Hematopoietic multipotent progenitor cell treated with erythropoietin and hydrocortisone succinate and interleukin-3 and kit ligand, for 8 days (in vitro differentiated cells): ENCODE measurements at places on chromosomes 11 and 22.

GRCh38 chr11:102359372-102359771 is 12.4 kb downstream of the BIRC2 start:
- no peak for DNase-seq

DNA sequence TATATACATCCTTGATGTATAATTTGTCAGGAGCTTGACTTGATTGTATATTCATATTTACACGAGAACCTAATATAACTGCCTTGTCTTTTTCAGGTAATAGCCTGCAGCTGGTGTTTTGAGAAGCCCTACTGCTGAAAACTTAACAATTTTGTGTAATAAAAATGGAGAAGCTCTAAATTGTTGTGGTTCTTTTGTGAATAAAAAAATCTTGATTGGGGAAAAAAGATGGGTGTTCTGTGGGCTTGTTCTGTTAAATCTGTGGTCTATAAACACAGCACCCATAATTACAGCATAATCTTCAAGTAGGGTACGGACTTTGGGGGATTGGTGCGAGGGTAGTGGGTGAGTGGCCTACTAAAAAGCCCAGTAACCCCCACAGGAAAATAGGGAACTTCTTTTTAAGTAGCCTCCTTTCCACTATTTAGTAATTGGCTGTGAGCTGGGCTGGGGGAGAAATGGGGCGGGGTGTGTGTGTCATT is 7.5 kb downstream of the MALAT1 start:
- DNase-seq: peak; percentile 31

- DNase-seq: no peak
Observed at GRCh38 chr11:99268886-99269285, 248.1 kb downstream of the CNTN5 start.

DNA sequence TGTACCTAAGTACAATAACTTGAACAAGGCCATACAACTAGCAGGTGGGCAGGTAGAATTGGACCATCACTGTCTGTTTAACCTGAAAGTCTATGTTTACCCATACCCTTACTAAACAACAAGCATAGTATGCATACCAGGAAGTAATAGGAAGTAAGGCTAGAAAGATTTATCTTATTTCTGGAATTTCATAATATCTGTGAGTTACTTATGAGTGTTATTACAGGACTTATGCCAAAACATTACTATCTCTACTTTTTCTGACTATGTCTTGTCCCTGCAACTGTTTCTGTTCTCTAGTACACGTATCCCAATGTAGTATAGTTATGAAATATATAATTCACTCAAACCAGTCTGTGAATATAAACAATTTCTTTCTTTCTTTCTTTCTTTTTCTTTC is 1400.8 kb upstream of the TENM4 start:
- DNase-seq: no peak

DNA sequence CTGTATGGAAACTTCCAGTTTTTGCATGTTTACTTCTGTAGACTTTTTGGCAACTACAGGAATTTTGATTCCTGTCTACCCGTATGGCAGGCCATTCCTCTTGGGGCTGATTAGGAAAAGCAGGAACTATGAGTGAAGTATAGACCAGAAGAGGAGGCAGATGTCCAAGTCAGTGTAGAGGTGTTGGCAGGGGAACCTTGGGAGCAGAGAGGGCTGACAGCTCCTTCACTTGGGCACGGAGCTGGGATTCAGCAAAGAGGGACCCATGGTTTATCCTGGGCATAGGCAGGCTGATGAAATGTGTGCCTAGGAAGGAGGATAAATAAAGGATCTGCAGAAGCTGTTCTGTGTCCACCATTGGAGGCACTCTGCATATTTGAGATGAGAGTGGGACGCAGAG is 33.1 kb downstream of the TREH start:
- DNase-seq: no peak

DNA sequence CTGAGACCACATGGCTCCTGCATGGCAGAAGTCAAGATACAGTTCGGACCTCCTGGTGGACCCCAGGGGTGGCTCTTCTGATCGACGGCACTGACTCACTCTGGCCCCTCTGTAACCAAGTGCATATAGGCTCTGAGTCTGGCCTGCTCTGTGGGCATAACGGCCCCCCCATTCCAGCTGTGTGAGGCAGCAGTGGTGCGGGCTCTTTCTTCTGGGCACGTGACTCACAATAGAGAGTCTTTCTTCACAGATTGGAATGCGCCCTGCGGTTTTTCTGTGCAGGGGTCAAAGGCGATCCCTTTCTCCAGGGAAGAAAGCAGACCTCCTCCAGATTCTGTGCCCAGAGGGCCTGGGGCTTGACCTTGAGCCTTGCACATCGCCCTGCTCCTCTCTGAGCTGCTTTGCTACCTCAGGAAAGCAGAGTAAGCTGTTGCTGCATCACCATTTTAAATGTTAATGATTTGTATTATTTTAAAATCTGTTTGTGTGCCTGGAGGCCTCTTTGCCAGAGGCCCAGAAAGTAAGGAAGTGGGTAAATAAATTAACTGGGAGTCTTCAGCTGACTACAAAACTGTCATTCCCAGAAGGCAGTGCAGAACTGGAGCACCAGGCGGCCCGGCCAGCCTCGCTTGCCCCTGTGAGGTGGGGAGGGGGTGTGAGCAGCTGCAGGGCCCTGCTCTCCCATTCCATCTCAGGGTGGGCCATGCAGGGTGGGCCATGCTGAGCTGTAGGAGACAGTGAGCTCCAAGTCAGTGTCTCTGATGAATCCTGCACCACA is 199.0 kb downstream of the GRIK4 start:
- DNase-seq: no peak

DNA sequence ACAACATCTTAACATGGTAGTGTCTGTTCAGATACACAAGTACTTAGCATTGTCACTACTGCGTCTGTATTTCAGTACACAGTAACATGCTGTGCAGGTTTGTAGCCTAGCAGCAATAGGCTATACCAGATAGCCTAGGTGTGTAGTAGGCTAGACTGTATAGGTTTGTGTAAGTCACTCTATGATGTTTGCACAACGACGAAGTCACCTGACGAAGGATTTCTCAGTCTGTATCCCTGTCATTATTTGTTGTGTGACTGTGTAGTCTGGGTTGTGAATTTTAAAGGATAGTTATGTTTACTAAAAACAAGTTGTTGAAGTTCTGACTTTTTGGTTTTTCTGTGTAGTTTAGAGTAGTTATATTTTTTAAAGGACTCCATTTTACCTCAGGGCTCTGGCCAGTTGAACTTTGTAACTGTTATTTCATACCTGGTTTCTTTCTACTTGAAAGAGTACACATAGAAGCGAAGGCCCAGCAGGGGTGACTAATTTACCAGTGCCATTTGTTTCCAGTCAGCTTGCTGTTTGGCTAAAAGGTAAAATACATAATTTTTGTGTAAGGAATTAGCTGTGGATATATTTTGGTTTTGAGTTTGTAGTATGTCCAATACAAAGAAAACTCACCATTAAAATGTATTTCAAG is 72.3 kb downstream of the PPP6R3 start:
- DNase-seq: no peak

DNA sequence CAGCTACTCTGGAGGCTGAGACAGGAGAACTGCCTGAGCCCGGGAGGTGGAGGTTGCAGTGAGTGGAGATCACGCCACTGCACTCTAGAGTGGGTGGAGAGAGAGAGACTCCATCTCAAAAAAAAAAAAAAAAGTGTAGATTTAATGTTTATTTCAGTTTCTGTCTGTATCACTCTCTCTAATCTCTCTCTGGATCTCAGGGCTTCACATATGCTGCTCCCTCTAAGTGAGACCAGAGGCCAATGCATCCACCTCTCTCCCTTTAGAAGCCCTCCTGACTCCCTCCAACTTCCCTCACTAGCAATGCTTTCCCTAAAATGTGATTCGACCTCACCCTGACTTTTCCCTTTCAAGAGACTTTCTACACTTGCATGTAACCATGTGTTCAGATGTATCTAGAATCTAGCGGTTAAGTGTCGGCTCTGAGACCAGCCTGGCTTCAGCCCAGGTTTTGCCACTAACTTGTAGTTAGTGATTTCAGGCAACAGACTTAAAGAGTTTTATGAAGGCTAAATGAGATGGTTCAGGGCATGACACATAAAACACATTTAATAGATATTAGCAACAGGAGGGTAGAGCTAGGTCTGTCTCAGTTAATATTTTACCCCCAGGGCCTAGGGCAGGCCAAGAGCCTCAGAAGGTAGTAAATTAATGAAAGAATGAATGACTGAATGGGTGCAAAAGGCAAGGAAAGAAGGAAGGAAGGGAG is 364.3 kb downstream of the LARGE1 start:
- DNase-seq: no peak

GRCh38 chr11:37504921-37505320 is 906.9 kb upstream of the RAG2 start:
- no peak for DNase-seq

- no peak for DNase-seq
Observed at GRCh38 chr22:39478441-39478850, 21.6 kb downstream of the MGAT3 start.

DNA sequence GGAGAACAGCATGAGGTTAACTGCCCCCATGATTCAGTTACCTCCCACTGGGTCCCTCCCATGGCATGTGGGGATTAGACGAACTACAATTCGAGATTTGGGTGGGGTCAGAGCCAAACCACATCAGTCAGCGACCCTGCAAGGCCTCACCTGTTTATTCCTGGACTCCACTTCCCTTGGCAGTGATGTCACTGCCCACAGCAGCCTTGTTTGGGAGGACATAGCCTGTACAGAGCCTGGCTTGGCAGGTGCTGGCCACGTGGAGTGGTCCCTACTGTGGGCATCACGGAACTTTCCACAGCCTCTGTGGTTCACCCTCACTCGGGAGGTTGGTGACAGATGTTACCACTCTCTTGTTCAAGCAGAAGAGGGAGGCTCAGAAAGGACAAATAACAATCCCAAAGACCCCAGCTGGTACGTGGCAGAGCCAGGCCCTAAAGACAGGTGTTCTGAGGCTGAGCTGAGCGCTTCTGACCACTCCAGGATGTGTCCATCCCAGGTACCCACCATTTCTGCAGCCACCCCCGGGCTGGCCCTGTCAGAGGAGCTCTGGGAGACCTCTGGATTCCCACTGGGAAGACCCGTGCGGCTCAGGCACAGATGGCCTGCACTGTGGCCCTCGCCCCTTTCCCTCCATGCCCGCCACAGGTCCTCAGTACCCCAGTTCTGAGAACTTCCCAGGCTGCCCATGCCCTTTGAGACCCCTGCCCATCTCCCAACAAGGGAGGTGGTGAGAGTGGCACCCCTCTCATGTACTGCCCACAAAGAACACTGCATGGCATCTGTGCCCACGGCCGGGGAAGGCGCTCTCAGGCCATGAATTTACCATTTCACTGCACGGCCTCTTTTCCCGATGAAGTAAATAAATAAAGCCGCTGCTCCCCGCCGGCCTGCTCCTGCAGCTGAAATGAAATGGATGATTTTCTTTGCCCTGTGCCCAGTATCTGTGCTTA is 605.8 kb downstream of the TBC1D22A start:
- DNase-seq: no peak

DNA sequence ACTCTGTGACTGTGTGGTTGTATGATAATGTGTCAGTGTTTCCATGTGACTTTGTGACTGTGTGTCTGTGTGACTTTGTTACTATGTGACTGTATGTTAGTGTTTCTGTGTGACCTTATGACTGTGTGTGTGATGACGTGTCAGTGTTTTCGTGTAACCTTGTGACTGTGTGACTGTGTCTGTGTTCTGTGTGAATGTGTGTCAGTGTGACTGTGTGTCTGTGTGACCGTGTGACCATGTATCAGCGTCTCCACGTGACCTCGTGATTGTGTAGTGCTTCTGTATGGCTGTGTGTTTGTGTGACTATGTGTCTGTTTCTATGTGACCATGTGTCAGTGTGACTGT is 9.5 kb upstream of the PKNOX2 start:
- DNase-seq: no peak

GRCh38 chr22:20052309-20053259 is 27.5 kb upstream of the DGCR8 start:
- DNase-seq: no peak

DNA sequence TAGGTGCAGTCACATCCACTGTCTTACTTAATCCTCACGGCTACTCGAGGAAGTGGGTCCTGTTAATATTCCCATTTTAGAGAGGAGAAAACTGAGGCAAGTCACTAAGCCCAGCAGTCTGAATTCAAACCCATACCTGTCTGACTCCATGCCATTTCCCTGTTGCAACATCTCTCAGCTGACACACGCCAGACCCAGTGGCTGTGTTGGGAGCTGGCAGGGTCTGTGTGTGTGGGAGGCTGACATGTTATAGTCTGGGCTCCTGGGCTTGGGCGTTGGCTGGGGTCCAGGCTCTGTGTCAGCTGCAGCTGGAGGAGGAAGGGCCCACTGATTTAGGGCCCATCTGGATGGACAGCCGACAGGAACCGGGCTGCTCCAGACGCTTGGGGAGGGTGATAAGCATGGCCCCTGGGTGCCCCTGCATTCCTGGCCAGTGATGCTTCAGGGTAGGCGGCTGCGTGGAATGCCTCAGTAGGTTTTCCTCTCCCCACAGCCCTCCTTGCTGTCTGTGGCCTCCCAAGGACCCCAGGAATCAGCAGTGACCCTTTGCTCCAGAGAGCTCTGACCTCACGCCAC is 562.5 kb downstream of the MN1 start:
- DNase-seq: no peak

DNA sequence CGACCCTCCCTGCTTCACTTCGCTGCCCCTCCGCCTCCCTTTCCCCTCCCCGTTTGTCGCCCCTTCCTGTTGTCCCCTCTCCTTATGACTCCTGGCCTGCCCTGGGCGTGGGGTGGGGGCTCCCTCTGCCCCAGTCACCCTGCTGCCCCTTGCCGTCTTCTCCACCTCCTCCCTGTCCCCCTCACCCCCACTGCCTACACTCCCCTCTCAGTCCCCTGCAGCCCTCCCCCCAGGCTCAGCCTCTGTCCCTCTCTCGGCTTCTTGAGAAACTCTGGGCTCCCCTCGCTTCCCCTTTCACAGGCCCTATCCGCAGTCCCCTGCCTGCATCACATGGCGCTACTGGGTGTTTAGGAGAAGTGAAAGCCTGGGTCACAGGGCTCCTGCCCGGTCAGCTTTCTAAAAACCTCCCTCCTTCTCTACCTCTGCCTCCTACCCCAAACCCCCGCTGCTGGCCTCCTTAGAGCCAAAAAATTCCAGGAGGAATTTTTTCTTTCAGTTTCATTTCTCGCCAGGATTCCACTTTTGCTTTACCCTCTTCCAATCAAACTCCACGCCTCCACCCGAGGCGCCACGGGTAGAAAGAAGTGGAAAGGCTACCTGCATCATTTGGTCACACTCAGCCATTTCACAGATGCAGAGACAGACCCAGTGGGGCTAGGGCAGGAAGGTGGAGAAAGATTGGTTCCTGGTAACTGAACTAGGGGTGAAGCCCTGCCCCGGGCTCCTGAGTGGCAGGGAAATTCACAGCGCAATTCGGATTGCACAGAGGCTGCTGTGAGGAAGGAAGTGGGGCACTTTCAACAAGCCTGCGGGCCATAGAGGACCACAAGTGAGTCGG is at the start of gene SLC15A3:
Gene SLC15A3 (minus strand): TSS at position 273 of the 838 bp plus-strand sequence. CDS start 625 bp downstream, outside the sequence.
- peak; percentile 16 for DNase-seq
